Stimulated activated CD4-positive, alpha-beta T cell treated with anti-CD3 and anti-CD28 coated beads, Interleukin-1b, Interleukin-23, amount 100 ng/mL, for 1 hour (primary cell): ENCODE measurements at places on chromosomes 12 and 14.

- DNase-seq = no peak
These were observed 89.7 kb downstream of the PPP2R5E start for GRCh38 chr14:63453443-63453936.

- no peak for DNase-seq
These were observed 363.2 kb upstream of the DDHD1 start for GRCh38 chr14:53516261-53516774.

DNA sequence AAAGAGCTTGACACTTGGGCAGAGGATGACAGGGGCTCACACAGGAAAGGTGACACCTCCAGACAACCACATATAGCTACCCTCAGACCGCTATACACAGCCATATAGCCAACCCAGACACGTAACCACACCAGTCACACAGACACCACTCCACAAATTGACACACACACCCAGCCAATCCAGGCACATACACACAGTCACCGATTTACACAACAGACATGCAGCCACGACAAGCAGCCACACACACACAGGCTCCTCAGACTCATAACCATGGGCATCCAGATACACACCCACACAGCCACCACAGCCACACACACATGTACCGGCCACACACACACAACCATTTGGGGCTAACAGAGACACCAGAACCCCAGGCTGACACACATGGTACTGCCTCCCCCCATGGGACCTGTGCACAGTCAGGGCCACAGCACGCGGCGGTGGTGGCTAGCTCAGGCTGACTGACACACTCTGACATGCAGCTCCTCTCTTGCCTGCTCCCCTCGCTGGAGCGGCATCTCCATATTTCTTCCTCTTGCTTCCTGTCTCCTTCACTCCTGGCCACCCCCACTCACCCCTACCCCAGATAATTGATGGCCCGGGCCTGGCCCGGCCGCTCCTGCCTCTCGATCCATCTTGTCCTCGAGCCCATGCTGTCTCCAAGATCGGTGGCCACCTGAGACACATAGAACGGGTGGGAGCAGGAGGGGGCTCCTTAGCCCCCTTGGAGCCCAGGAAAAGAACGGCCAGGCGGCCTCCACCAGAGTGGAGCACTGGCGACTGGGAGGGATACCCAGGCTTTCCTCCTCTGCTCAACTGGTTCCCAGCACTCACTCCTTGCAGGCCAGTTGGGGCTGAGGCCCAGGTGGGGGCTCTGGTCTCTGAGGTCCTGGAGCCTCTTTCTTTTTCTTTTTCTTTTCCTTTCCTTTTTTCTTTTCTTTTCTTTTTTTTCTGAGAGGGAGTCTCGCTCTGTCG, 6.0 kb upstream of the SHMT2 start:
- no peak for DNase-seq

- DNase-seq = no peak
These were observed 117.3 kb upstream of the LMNTD1 start for GRCh38 chr12:25670076-25671055.

- DNase-seq = no peak
These were observed 81.4 kb upstream of the REP15 start for GRCh38 chr12:27614866-27615265.

DNA sequence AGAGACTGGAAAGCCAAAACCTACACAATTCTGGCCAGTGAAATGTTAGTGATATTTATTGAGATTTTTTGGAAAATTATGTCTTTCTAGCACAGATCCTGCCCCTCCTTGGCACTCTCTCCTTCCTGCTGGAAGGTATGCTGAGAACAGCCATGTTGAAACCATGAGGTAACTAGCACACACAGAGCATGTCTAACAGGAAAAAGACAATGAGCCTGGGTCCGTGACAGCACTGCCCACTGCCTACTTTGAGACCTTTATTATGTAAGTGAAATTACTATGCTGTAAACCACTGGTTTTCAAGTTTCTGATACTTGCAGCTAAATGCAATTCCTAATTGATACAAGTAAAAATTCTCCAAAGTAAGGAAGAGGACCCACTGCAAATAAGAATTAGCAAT, 81.6 kb upstream of the SINHCAF start:
- no peak for DNase-seq

DNA sequence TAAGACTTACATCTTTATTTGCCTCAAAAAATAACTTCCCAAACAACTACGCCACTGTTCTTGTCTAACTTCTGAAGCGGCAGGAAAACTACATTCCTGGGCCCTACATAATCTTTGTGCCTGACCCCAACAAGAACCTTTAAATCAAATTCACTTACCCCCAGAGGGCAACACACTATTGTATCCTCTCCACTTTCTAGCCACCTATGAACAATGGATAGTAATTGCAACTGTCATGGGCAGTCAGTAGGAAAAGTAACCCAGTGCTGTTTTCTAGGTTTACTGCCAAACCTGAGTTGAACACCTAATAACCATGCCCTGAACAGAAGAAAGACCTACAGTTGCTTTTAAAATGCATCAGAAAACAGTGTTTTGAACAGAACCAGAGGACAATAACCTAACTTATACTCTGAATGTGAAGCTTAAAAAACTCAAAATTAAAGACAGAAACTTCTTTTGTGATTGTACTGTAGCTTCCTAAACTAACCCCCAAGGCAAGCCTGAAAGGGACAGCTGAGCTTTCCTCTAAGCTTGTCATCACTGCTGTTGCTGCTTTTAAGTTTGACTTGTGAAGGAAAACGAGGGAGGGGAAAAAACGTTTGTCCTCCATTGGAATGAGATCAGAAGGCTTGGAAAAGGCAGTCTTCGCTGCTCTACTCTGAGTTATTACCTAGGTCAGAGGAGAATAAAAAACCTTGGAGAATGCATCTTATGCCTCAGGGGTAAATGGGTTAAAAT, 195.7 kb downstream of the SOX5 start:
- DNase-seq = no peak

- no peak for DNase-seq
These were observed 458.3 kb downstream of the ETNK1 start for GRCh38 chr12:23083267-23083666.

DNA sequence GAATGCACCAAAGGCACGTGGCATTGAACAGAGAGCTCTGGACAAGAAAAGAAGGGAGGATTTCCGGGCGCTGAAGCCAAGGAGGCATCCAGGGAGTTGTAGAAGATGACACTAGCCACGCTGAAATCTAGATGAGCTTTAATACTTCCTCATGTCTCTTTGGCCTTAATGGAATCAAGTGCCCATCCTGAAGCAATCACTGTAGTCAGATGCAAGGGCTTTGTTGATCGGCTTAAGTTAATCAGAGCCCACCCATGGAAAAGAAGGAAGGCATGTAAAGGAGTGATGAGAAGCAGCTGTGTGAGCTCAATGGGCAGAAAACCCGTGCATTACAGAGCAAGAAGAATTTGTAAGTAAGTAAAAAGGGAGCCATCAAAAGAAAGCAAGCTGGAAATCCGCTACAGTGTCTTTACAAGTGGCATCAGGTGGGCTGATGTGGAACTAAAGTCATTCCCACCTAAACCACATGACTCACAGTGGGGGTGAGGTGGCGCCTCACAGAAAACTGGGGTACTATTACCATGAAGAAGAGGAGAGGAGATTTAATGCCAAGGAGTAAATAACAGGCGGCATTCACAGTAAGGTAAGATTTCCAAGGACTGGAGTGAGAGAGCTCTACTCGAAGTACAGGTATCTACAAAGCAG, 48.4 kb downstream of the NDUFA12 start:
- DNase-seq = no peak

DNA sequence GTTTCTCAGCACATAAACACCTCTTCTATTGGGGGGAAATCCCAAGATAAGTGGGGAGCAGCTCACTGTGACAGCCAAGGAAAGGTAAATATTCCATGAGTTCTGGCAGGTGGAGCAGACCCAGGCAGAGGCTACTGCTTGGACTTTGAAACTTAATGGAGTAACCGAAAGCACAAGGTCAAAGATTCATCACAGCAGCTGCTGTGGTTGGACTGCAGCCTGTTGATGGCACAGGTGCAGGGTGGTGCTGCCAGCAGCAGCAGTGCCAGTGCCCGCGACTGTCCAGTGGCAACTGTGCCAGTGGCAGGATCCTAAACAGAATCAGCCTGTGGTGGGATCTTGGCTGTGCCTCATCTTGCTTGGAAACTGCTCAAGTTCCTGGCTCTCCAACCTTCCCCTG, 81.4 kb upstream of the ARID2 start:
- DNase-seq = no peak

GRCh38 chr14:55926007-55926406, 192.2 kb upstream of the PELI2 start:
- DNase-seq = no peak

GRCh38 chr12:94553130-94553519, 93.5 kb upstream of the CEP83 start:
- no peak for DNase-seq

DNA sequence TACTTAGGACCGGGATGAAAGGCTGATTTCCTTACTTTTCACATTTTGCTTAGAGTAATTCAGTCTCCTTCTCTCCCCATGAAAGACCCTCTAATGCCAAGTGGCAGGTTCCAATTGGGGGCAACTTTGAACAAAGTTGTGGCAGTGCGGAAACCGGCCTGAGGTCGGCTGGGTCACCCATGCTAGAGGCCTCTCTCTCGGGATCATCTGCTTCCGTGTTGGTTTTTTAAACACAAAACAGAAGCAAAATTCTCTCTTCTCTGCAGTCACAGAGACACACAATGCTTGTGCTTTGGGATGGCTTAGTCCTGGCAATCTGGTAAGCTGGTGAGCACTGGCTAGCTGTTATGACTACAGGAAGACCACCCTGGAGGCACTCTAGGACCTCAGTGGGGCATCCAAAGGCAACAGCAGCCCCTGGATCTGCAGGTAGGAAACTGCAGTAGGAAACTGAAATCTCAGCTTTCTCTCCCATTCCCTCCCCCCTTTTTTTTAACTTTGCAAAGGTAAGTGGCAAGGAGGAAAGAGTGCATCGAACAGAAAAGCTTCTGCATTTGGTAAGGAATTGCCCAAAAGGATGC, 102.1 kb downstream of the BCL11B start:
- DNase-seq = no peak

DNA sequence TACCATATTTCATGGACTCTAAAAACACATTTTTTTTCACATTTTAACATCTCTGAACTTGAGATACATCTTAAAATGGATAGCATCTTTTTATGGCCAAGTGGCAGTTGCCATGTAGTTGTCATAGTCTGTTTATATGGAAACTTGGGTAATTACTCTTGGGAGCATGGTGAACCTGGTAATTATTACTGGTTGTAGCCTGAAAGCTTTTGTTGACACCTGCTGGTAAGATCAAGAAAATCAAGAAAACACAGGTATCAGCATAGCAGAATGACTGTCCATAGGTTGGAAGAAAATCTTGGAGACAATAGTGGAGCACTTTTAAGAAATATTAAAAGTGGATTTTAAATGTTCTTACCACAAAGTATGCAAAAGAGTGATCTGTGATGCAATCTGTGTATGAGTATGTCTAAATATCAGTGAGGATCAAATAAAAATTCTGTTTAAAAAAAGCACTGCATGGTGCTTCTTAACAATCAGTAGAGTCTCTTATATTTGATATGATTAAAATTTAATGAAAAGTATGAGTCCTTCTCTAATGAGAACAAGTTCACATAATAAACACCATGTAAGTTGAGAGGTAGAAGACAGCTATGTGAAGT, 44.2 kb downstream of the TTC8 start:
- DNase-seq = no peak
